ENCODE measurements at places on chromosomes 11 and 22. TPM values are rescaled to one million over a fixed set of nuclear protein-coding genes. Genes with fewer than 3 reads are reported as not detected.

DNA sequence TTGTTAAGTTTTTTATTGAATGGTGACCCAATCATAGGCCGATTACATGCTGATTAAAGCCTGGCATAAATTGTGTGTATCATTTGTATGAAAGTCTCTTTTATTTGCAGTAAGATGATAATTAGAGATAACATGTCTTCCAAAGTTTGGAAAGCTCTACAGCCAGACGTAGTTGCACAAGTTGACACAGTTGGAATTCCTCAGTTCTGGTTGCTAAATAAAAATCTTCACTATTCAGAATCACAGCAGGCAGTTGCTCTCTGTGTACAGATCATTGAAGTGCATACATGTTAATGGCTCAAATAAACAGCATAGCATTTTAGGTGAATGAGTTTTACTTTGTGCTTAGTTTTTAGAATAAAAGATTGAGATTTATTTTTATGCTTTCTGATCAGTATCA is 69.5 kb downstream of the ARHGAP42 start:
- DNase-seq = no peak

DNA sequence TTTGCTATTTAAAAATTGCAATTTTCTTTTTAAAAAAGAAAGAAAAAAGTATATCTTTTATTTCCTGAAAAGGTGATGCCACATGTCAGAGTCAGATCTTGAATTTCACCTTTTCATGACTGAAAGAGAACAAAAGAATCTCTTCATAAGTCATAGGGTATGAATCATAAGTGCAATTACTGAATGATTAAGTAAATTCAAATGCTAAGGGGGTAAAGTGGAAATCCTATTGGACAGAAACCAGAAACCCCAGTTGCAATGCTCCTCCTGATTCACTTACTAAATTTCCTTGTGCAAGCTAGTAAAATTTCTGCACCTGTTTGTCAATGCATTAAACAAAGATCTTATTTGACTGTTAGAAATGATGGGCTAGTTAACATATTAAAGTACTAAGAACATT is 8.2 kb upstream of the PRRG4 start:
- DNase-seq = no peak

The OR56B1 gene
- not detected for total RNA-seq

The LTO1 gene
- 10.1 TPM for total RNA-seq

DNA sequence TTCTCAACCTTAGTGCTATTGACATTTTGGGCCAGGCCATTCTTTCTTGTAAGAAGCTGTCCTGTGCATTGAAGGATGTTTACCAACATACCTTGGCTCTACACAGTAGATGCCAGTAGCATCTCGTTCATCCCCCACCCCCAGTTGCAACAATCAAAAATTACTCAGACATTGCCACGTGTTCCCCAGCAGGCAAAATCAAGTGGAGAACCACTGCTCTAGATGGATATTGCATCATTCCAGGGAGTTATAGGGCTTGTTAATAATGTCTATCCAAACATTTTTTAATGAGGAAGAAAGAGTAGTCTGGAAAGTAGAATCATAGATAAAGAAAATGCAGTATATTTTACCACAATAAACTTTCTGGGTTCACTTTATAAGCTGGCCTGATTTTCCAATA is 64.1 kb downstream of the PRMT3 start:
- no peak for DNase-seq

DNA sequence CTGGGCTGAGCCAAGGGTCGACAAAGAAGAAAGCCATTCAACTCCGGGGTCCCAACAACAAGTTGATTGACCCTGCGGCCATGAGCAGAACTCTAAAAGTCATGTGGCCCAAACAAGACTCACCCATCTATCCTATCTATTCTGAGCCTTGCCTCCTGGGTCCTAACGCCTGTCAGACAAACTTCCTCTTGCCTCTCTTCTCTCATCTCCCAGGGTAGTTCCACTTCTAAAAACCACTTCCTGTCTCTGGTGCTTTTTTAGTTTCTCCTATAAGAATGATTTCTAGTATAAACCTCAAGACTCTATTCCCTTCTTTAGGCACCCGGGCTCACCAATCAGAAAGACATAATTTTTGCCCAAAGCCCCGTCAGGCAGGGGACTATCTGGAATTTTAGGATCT is 530.2 kb downstream of the DLG2 start:
- DNase-seq = no peak

DNA sequence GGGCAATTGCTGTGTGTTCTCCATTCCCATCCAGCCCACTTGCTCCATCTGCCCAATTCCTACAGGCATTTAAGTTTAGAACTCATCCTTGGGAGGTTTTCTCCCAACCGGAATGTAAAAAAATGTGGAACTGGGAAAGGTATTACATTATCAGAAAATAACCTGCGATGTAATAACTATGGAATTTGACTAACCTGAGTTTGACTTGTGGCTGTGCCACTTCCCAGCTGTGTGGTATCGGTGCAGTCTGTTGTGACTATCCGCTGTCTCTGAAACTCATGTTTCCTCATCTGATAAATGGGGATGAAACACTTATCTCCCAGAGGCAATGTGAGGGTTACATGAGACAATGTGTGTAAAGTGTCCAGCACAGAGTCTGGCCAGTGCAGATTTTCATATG is 77.6 kb downstream of the TENM4 start:
- no peak for DNase-seq

The AAMDC gene
- 31.6 TPM for total RNA-seq

DNA sequence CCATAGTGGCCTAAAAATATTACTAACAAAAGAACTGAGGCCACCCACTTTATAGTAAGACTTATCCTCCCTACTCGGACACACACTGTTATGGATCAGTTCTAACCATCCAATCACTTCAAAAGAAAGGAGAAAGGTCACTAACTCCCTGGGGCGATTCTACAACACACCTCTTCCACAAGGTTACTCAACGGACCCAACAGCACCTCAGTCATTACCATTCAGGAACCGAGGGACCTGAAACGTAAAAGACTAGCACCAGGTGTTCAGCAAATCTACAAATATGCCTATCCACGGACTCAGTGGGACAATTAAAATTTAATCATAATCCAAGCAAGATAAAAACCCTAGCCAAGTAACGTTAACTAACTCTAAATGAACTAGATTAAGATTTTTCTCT is 1.6 kb downstream of the HNRNPUL2 start:
- DNase-seq = peak; percentile 15

DNA sequence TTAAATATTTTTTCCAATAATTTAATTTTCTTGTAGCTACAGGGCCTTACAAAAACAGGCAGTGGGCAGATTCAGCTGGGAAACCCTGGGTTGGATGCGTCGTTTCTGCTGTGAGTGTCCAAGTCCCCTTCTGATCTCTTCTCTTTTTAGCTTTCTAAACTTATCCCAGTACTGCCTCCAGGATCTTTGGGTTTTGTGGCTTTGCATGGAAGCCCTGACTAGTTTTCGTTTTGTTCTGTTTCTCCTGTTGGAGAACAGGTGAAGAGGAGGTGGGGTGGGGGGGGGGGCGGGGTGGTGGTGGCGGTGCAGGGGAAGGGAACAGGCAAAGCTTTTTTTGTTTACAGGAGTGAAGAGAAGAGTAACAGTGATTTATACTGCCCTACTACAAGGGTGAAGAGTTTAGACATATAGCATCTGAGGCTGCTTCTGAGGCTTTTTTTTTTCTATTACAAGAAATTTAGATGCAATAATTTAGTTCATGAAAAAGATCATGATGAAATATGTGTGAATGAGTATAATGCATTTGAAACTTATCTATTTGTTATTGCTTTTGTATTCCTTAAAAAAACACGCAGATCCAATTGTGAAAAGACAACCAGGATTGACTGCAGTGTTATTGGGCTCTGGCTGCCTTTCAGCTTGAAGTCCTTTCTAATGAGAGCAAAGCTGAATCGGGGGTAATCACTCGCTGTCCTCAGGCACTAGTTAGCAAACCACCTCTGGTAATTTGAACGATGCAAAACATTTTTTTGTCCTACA is 142.9 kb downstream of the NCAM1 start:
- DNase-seq = no peak

The C11orf54 gene
- 9.2 TPM for total RNA-seq

GRCh38 chr11:130396965-130397364 is 31.4 kb downstream of the ADAMTS8 start:
- DNase-seq = no peak
